ENCODE measurements at places on chromosomes 3 and 15.

GRCh38 chr15:75532413-75533250 is 46.5 kb downstream of the PTPN9 start:
- no peak for DNase-seq

GRCh38 chr15:35111861-35112260 is 26.8 kb upstream of the NANOGP8 start:
- no peak for DNase-seq

GRCh38 chr3:38276081-38276916 is 5.8 kb upstream of the SLC22A14 start:
- no peak for DNase-seq

GRCh38 chr3:80889535-80889934 is 871.9 kb downstream of the GBE1 start:
- no peak for DNase-seq

- DNase-seq, result no peak
Measured at GRCh38 chr3:52280050-52280461, 1.6 kb upstream of the WDR82 start.

DNA sequence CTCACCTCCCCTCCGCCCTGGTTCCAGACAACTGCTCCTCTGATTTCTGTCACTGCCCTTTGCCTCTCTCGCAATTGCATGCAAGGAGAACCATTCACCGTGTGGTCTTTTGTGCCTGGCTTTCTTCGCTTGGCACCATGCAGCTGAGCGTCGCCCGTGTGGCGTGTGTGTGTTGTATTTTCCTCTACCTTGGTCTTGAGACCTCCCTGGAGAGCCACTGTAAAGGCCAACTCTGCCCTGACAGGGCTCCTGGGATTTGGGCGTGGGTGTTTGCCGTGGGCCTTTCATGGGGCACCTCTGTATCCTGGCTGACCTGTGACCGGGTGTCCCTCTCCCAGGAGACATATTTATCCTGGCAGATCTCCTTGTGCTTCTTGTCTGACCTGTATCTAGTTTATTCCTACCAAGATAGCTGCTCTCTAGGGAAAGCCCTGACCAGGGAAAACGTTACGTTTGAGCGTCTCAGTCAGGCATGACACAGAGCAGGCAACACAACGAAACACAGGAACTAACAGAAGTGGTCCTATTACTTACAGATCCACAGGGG is 2.0 kb upstream of the PIGZ start:
- DNase-seq, result peak; percentile 70

- no peak for DNase-seq
Measured at GRCh38 chr15:98997312-98997711, 10.3 kb downstream of the PGPEP1L start.

- DNase-seq, result peak; percentile 44
Measured at GRCh38 chr15:40436116-40436891, 4.4 kb upstream of the BAHD1 start.

DNA sequence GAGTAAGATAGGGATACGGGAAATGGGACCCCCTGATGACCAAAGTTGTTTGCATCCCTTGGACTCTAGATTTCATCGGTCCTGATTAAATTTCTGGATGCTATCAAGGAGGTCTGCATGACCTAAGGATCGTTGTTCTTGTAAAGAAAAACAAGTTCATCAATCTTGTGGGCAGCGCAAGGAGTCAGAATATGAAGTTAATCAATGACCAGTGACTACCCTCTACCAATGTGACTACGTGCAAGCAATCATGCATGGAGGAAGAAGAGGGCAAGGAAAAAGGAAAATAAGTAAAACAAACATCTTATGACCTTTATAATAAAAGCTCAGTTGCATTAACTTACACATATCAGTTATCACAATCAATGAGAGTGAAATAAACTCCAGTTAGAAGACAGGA is 139.7 kb downstream of the RTP4 start:
- DNase-seq, result no peak

DNA sequence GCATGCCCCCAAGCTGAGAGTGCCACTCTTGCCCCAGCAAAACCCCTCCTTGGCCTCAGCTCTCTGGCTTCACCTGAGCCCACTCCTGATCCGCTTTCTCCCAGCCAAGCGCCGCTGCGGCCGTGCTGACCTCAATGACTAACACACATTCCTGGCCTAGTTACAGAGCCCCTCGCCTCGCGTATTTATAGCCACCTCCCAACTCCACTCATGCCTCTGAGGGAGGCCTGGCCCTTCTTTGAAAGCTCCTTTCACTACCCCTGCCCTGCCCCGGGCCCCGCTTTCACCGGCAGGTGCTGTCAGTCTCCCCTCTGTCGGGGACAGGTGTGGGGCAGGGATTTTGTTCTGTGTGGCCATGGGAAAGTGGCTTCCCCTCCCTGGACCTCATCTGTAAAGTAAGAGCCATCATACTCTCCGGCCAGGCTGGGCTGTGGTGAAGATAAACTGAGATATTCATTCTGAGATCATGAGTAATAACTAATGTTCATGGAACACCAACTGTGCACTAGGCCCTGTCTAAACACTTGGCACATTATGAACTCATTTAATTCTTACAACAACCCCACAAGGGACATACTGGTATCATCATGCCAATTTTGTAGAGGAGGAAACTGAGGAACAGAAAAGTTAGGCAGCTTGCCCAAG is 13.2 kb upstream of the ATP2B2 start:
- DNase-seq, result no peak
